Kidney (tissue), 22 donors: ENCODE measurements at places on chromosomes 4 and X.

- no peak for DNase-seq
These were observed 7.9 kb upstream of the MSANTD1 start for GRCh38 chr4:3240936-3241522.

GRCh38 chr4:23828020-23828715 lies 61.7 kb downstream of the PPARGC1A start:
- DNase-seq = no peak

GRCh38 chrX:8179656-8180055 lies 8.6 kb upstream of the VCX2 start:
- DNase-seq = no peak

- DNase-seq = no peak
These were observed 46.3 kb upstream of the BCLAF3 start for GRCh38 chrX:20037186-20037585.

DNA sequence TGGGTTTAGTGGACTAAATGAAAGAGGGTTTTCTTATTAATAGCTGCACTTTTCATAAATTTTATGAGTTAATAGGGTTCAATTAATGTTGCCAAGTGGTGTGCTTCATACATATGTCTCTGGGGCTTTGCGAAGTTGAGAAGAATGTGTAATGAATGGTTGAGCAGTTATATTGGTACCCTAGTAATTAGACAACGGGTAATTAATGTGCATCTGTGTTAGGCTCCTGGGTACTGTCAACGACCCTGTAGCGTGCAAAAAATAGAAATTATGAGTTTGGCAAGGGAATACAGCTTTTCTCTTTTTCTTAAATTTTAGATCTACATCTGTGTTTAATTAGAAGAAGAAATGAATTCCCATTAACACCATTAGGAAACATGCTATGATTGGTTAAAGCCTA lies 1027.7 kb downstream of the ARAP2 start:
- DNase-seq = no peak

DNA sequence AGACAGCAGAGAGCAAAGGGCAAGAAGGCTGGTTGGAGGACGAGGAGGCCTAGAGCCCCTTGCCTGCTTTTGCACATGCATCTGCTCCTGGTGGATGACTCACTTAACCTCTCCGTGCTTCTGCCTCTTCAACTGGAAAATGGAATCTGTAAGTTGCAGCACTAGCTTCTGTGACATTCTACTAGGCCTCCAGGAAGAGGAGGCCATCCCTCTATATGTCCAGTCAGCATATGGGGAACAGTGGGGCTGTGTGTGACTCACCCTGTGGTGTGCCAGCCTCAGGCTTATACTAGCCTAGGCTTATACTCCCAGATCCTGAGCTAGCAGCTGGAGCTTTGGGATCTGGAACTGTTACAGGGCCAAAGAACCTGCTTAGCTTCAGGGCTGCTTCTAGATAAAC lies 36.0 kb downstream of the RTL9 start:
- DNase-seq = no peak

GRCh38 chr4:92615049-92615448 lies 311.3 kb downstream of the GRID2 start:
- DNase-seq = no peak

DNA sequence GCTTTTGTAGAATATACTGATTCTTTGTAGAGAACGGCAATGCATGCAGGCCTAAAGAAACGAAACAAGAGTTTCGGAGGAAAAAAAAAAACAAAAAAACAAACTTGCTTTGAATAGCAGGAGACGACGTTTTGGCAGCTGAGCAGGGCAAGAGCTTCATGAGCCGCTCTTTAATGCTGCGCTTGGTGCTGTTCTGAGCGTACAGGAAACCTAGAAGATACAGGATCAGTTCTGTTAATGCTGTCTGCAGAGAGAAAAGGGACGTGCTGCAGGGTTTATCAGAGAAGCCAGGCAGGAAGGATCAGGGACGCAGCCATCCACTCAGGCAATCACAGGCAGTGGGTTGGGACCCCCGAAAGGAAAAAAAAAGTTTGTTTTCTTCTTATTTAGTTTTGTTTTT lies 182.2 kb downstream of the PACRGL start:
- no peak for DNase-seq

DNA sequence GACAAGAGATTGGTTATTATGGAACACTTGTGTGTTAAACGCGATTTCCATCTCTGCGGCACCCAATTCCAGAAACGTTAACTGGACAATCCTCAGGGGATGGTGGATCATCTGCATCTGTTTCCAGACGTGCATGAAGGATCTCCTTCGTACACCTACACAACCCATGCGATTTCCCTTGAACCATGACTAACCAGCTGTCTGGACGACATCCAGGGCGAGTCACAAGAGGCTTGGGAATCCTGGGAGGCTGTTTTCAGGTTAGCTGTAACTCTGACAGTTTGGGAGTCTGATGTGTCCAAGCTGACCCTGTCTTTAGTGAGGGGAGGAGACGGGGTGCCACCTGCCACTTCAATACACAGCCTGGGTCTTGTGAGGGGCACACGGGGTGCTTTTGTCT lies 84.5 kb downstream of the GATB start:
- DNase-seq = no peak

DNA sequence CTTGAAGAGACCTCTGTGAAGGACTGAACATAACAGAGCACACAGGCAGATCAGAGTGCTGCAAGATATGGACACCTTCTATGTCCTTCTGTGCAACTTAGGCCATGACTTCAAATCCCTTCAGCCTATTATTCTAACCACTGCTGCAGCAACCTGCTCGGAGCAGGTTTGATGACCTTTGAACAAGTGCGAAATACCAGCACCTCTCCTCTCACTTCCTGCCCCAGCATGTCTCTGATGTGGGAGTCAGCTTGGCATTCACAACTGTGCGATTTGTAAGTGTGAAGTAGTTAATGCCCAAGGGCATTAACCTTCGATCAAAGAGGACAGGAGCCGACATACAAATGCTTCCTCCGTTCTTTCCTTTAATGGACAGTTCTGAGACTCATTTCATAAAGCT lies 1.6 kb upstream of the EXOC1 start:
- DNase-seq = no peak

DNA sequence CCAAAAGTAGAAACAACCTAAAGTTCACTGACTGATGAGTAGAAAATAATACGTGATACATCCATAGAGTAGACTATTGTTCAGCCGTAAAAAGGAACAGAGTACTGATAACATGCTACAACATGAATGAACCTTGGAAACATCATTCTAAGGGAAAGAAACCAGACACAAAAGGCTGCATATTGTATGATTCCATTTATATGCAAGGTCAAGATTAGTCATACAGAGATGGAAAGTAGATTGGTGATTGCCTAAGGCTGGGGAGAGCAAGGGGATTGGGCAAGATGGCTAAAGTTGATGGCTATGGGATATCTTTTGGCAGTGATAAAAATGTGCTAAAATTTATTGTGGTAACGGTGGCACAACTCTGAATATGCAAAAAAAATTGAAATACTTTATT lies 209.1 kb downstream of the RELL1 start:
- DNase-seq = no peak

DNA sequence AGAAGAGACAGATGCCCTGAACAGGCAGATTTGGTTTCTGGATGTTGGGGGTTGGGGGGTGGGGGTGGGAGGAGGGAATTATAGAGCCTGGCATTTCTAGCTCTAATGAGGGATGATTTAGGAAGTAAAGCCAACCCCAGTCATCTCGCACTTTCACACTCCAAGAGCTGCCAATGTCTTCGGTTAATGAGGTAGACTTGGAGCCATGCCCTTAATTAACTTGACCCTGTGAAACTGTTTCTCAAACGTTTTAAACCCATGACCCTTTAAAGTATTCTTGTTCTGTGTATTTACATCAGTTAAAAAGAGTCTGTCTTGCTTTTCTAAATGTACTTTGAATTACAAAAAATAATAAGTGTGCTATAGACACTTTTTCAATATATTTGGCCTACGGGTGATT lies 466.9 kb downstream of the FAT4 start:
- DNase-seq = no peak

GRCh38 chr4:123696687-123697086 lies 300.1 kb downstream of the SPRY1 start:
- no peak for DNase-seq

GRCh38 chr4:48261281-48261680 lies 8.4 kb downstream of the TEC start:
- DNase-seq = no peak

GRCh38 chrX:9878146-9878820 lies 88.9 kb upstream of the CLDN34 start:
- no peak for DNase-seq

DNA sequence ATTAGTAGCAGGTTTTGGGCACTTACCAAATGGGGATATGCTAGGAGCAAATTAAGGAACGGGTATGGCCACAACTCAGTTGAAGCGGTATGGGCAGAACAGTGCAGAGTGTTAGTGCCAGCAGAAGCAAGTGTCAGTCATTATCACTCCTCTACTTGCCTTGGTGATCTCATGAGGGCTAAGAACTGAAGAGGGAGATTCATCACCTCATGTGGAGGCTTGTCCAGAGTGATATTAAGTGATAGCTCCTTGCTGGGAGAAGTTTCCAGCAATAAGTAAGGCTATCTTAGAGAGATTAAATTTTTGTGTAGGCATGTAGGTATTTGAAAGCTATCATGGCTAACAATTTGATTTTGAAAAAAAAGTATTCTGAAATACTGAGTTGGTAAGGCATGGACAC lies 615.4 kb upstream of the SMIM31 start:
- DNase-seq = no peak

DNA sequence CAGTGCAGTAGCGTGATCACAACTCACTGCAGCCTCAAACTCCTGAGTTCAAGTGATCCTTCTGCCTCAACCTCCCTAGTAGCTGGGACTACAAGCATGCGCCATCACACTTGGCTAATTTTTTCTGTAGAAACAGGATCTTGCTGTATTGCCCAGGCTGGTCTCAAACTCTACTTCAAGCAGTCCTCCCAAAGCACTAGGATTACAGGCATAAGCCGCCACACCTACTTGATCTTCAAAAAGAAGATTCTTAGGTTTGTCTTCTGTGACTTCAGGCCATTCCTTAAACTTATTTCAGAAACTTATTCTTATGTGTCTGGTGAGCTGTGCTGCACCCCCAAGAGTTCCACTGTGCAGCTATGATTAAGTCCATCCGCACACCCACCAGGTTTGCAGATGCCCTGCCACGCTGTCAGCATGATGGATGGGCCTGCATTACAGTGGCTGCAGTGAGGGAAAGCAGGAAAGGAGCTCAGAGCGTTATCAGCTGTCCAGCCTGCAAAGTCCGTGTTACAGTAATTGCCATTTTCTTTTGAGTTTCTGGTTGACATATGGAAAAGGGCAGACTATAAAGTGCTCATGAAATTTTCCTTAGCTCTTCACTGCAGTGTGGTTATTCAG lies 146.6 kb downstream of the AASDH start:
- DNase-seq = peak; percentile 63

GRCh38 chrX:17632942-17633341 lies 104.4 kb upstream of the SCML1 start:
- DNase-seq = no peak

- no peak for DNase-seq
These were observed 7.8 kb downstream of the PF4V1 start for GRCh38 chr4:73860917-73861316.

DNA sequence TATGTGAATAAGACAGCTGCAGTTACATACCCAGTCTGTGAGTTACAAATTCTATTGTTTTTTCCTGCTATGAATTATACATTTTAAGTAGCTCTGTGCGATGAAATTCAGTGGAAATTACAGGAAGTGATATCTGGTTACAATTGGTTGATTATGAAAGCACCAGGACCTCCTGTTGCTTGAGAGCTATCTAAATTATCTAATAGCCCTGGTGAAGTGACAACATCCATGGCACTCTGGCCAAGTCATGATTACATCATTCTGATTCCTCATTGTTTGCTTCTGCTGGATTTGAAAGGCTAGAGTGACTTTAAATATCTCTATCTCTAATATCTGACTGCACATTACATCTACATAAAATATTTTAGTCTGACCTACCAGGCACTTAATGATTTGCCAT lies 515.0 kb downstream of the CFAP47 start:
- no peak for DNase-seq

- DNase-seq = no peak
These were observed 189.7 kb upstream of the SLIT2 start for GRCh38 chr4:20062054-20062453.

GRCh38 chr4:64581422-64581821 lies 172.2 kb upstream of the TECRL start:
- DNase-seq = no peak

GRCh38 chr4:173857828-173858227 lies 327.8 kb upstream of the HAND2 start:
- DNase-seq = no peak

GRCh38 chr4:107017443-107018343 lies 18.4 kb downstream of the DKK2 start:
- no peak for DNase-seq

- DNase-seq = no peak
These were observed 83.8 kb downstream of the DOCK11 start for GRCh38 chrX:118579417-118579816.

DNA sequence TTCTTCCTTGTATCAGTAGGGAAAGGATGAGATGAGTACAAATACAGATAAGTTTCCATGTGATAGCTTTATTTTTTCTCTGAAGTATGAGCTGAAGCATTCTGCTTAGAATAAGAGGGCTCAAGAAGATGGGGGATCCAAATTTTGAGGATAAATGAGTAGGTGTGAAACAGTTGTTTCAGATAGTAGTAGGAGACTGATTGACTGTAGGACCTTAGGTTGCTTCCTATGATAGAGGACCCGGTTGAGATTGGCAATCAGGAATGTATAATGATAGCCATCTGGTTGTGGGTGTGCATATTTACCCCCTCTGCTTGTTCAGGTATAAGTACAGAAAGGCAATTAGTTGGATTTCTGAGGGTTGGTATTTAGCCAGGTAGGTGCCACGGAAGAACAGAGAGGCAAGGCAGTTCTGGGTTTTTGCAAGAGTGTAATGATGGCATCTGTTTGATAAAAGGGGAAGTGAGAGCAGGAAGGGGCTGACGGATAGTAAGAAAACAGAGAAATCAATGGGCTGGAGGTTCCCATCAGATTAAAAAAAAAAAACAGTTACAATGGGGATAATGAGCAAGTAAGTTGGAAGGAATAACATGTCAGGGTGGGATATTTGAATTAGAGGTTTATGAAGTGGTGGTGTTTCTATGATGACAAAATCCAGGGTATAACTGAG lies 13.7 kb downstream of the OCRL start:
- DNase-seq = no peak

- peak; percentile 87 for DNase-seq
These were observed at the start of gene SLC26A1 for GRCh38 chr4:993111-994029. Gene SLC26A1, minus strand, starts transcription at chr4:993404. Its CDS starts 1,701 bp downstream, at chr4:991703.

- peak; percentile 34 for DNase-seq
These were observed 95.8 kb upstream of the EGFL6 start for GRCh38 chrX:13473442-13474163.

GRCh38 chr4:48127231-48127630 lies 6.8 kb downstream of the TXK start:
- no peak for DNase-seq

GRCh38 chr4:56764223-56764622 lies 57.3 kb downstream of the SPINK2 start:
- DNase-seq = no peak

DNA sequence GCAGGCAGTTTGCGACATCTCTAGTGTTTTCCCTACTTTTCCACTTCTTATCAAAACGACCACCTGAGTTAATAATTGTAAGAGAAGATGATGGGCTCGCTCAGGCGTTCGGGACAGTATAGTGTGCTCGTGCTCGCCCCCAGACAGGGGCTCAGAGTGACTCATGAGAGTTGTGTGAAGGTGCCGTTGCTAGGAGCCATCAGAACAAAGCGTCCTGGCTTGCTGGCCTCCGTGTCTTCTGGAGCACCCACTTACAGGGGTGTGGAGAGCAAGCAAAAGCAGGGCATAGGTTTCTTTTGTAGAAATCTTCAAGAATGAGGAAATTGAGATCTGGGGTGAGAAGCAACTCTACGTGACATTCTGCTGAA lies 73.0 kb upstream of the ADGRG2 start:
- DNase-seq = no peak
